ENCODE measurements at places on chromosomes 6 and 20.

DNA sequence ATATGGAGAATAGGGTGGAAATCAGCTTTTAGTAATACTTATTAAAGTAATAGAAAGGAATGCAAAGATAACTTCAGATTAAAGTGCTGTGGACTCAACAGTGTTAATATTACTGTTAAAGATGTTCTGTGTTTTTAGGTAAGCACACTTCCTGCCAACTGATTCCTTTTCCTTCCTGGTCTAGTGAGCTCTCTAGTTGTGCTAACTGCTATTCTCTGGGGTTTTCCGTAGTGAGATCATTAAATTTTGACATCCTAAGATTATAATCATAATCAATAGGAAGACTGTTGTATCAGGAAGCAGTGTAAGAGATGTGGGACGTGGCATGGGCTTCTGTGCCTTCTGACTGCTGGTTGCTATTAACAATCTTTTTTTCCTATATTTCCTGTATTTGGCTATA, 1.2 kb upstream of the TMEM217 start:
- no peak for DNase-seq

- no peak for DNase-seq
These were observed 1.8 kb downstream of the NANP start for GRCh38 chr20:25622049-25622448.

- DNase-seq: no peak
These were observed 917.1 kb downstream of the KIF16B start for GRCh38 chr20:15656124-15656523.

DNA sequence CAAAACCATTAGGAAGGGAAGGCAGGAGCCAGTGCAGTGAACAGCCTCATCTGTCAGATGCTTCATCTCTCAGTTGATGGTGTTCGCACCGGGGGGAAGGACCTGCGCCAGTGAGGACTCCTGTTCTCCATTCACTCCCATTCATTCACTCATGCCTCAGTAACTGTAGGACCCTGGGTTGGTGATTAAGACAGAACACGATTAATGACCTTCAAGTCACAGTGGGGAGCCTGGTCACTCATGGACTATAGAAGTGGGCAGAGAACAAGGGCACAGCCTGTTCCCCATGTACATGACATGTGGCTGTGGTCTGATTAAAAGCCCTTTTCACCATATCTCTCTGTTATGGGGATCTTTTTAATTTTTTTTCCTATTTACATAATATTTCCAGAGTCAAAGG, 113.3 kb downstream of the RPS12 start:
- no peak for DNase-seq

GRCh38 chr6:22189946-22190345, 106.9 kb downstream of the PRL start:
- DNase-seq: no peak

Data from activated CD4-positive, CD25-positive, alpha-beta regulatory T cell treated with anti-CD3 and anti-CD28 coated beads, Interleukin-2, amount 50 U/mL, for 16 hours (primary cell).